ENCODE measurements at places on chromosomes 12 and 14. TPM values are rescaled to one million over a fixed set of nuclear protein-coding genes. Genes with fewer than 3 reads are reported as not detected.

DNA sequence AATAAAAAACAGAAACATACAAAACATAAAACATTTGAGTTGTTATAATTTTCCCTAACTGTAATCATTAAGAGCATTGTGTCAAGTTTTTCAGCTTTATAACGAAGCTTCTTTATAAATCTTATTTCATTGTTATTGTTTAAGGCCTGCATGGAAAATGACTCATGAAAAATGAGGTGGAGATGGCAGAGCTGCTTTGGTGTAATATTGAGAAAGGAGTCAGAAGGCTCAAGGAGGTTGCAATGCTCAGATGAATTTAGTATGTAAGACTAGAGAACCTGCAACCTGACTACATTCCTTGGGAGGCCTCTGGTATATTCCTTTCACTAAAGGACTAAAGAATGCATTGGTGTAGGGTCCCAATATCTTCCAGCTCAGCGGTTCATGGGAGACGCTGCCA lies 61.5 kb downstream of the TMEM30B start:
- no peak for DNase-seq

GRCh38 chr12:48424644-48425043 lies 47.7 kb upstream of the ANP32D start:
- no peak for DNase-seq

- DNase-seq = no peak
Observed at GRCh38 chr12:29030006-29030405, 119.1 kb upstream of the FAR2 start.

- no peak for DNase-seq
Observed at GRCh38 chr12:101616027-101616494, 21.3 kb downstream of the MYBPC1 start.

Gene CIROP
- total RNA-seq = not detected

Gene ASPG
- 3.6 TPM for total RNA-seq

GRCh38 chr12:132838410-132839080 lies 9.9 kb upstream of the GOLGA3 start:
- no peak for DNase-seq

DNA sequence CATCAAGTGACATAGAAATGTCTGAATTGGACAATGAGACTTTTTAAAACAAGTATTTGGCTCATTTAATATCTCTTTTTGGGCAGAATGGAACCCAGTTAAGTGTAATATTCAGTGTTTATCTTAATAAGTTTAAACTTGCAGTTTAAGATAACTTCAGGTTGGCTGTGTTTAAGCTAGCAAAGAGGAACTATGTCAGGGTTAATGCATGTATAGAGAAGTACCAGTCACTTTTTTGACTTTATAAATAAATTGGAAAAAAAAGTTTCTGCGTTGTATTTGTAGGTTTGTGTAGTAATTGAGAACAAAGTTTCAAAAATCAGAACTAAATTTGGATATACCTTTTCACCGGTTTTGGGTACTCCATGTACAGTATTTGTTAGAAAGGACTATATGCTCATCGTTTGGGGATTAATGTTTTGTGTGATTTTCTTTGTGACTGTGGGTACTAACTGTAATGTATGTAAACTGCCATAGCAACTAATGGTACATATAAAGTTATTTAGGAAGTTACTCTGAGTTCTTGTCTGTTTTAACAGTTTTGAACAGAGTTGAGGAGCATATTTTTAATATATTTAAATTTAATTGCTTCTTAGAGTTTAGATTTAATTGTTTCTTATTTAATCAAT lies 4.5 kb downstream of the HMGA2 start:
- no peak for DNase-seq

DNA sequence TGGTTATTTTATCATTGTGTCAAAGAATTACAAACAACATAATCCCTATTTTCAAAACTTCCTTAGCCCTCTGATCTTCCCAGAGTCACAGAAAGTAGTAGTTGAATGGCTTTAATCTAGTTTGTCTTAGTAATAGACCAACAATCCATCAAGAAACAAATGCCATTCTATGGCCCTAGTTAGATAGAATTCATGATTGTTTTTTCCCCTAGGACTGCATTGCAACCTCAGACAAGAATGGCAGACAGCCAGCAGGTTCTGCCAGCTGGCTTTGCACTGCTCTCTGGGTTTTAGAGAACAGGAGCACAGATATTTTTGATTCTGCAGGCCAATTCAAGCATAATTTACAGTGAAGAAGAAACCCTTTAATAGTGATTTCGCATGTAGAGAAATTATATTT lies 33.8 kb downstream of the SYT1 start:
- no peak for DNase-seq

Gene RFLNA
- total RNA-seq = 8.8 TPM
